Body of pancreas (tissue), 4 donors: ENCODE measurements at places on chromosomes 4 and X.
A peak's percentile ranks its signal among the peaks of the same experiment; 100 is the strongest.

- no peaks in the 10 kb centered on the region for H3K27me3 ChIP-seq
- no peak overlapping the region for H3K27ac ChIP-seq
- no peaks in the 10 kb centered on the region for H3K4me1 ChIP-seq
- no peak for DNase-seq
- H3K4me3 ChIP-seq: no peak overlapping the region
Measured at GRCh38 chr4:123037804-123038203, 115.4 kb upstream of the NUDT6 start.

DNA sequence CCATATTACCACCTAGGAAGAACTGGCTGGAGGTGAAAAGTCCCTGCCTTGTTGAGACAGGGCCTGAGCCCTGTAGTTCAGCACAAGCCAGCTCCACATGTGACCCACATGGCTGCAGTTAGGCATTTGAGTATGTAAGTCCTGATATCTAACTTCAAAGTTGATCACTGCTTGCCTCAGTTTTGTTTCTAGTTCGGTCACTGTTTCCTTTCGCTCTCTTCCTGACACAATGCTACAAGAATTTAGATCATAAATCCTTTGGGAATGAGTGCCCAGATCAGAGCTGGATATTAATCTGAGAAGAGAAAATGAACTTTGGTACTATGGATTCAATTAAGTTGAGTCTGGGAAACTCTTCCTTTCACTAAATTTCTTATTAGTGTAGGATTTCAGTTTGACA is 48.4 kb downstream of the AKAP4 start:
- no peak for DNase-seq
- no peak overlapping the region for H3K27ac ChIP-seq
- no peaks in the 10 kb centered on the region for H3K36me3 ChIP-seq
- H3K27me3 ChIP-seq: no peaks in the 10 kb centered on the region

DNA sequence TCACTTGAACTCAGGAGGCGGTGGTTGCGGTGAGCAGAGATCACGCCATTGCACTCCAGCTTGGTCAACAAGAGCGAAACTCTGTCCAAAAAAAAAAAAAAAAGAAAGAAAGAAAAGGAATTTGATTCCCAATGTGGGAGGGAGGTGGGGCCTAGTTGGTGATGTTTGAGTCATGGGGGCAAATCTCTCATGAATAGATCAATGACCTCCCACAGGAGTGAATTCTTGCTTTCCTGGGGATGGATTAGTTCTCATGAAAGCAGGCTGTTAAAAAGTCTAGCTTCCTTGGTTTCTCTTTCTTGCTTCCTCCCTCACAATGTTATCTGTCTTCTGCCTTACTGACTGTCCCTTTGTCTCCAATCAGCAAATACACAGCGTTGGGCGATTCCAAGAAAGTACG is 419.5 kb upstream of the RPS6KA3 start:
- H3K4me1 ChIP-seq: no peaks in the 10 kb centered on the region
- DNase-seq: no peak

DNA sequence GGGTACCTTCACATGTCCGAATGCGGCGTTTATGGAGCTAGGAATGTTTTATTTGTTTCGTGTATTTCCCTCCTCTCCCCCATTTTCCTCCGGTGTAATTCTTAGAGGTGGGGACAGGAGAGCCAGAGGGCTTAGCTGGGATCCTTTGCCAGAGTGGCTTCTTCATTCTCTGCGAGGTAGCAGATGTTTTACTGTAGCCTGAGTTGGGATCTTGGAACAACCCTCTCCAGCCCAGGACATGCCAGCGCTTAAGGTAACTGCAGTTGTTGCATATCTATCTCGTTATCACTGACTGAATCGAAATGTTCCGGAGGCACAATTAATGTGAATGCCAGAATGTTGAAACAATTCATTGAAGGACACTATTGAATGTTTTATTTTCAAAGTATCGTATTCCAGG is 59.0 kb upstream of the DYNLT3 start:
- no peaks in the 10 kb centered on the region for H3K36me3 ChIP-seq
- no peak overlapping the region for H3K4me3 ChIP-seq
- H3K27ac ChIP-seq: no peak overlapping the region

- no peaks in the 10 kb centered on the region for H3K27me3 ChIP-seq
- H3K27ac ChIP-seq: no peak overlapping the region
- no peak for DNase-seq
Measured at GRCh38 chr4:80921441-80921840, 109.1 kb upstream of the BMP3 start.

GRCh38 chr4:88744609-88745008 is 47.0 kb upstream of the NAP1L5 start:
- no peak overlapping the region for H3K27ac ChIP-seq
- no peak for DNase-seq
- no peaks in the 10 kb centered on the region for H3K27me3 ChIP-seq

GRCh38 chr4:173370130-173370476 is 651 bp upstream of the SAP30 start:
- no peaks in the 10 kb centered on the region for H3K27me3 ChIP-seq
- no peaks in the 10 kb centered on the region for H3K36me3 ChIP-seq
- peak overlapping the region; percentile 3 for H3K4me3 ChIP-seq
- peaks cover 11% of the 10 kb centered on the region for H3K4me1 ChIP-seq
- H3K27ac ChIP-seq: peak overlapping the region; percentile 79

DNA sequence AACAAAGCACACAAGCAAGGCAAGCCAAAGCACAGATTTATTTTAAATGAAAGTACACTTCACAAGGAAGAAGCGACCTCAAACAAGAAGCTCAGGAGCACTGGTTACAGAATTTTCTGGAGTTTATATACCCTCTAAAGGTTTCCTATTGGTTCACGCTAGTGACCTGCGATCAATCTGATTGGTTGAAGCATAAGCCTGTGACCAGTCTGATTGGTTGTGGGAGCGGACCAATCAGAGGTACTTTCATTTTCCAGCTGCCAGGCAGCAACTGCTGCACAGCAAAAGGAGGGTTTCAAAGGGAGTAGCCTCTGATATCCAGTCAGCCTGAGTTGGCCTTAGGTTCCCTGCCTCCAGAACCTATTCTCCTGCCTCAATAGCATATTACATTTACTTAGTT is 4.6 kb upstream of the AREG start:
- H3K4me3 ChIP-seq: no peak overlapping the region
- H3K36me3 ChIP-seq: no peaks in the 10 kb centered on the region
- H3K27me3 ChIP-seq: no peaks in the 10 kb centered on the region
- DNase-seq: no peak
- peaks cover 3% of the 10 kb centered on the region for H3K4me1 ChIP-seq

- H3K27me3 ChIP-seq: no peaks in the 10 kb centered on the region
- no peak for DNase-seq
- no peaks in the 10 kb centered on the region for H3K36me3 ChIP-seq
- H3K4me3 ChIP-seq: no peak overlapping the region
- no peak overlapping the region for H3K27ac ChIP-seq
Measured at GRCh38 chrX:34813618-34814017, 129.0 kb upstream of the FAM47B start.

- H3K36me3 ChIP-seq: no peaks in the 10 kb centered on the region
- H3K27ac ChIP-seq: no peak overlapping the region
- no peaks in the 10 kb centered on the region for H3K4me1 ChIP-seq
- H3K4me3 ChIP-seq: no peak overlapping the region
- H3K27me3 ChIP-seq: no peaks in the 10 kb centered on the region
Measured at GRCh38 chrX:41913476-41913875, 9.9 kb downstream of the CASK start.

- no peak overlapping the region for H3K4me3 ChIP-seq
- H3K27ac ChIP-seq: peak overlapping the region; percentile 50
- no peak for DNase-seq
- peaks cover 30% of the 10 kb centered on the region for H3K4me1 ChIP-seq
- no peaks in the 10 kb centered on the region for H3K36me3 ChIP-seq
- no peaks in the 10 kb centered on the region for H3K27me3 ChIP-seq
Measured at GRCh38 chr4:73705056-73705432, 35.3 kb upstream of the CXCL8 start.

- DNase-seq: no peak
- no peaks in the 10 kb centered on the region for H3K36me3 ChIP-seq
- H3K4me1 ChIP-seq: no peaks in the 10 kb centered on the region
- no peak overlapping the region for H3K27ac ChIP-seq
- no peaks in the 10 kb centered on the region for H3K27me3 ChIP-seq
Measured at GRCh38 chrX:52346174-52347165, 22.4 kb upstream of the XAGE2 start.

GRCh38 chr4:13597604-13598003 is 29.9 kb downstream of the BOD1L1 start:
- peaks cover 22% of the 10 kb centered on the region for H3K36me3 ChIP-seq
- DNase-seq: no peak
- no peak overlapping the region for H3K4me3 ChIP-seq
- no peak overlapping the region for H3K27ac ChIP-seq
- no peaks in the 10 kb centered on the region for H3K27me3 ChIP-seq

DNA sequence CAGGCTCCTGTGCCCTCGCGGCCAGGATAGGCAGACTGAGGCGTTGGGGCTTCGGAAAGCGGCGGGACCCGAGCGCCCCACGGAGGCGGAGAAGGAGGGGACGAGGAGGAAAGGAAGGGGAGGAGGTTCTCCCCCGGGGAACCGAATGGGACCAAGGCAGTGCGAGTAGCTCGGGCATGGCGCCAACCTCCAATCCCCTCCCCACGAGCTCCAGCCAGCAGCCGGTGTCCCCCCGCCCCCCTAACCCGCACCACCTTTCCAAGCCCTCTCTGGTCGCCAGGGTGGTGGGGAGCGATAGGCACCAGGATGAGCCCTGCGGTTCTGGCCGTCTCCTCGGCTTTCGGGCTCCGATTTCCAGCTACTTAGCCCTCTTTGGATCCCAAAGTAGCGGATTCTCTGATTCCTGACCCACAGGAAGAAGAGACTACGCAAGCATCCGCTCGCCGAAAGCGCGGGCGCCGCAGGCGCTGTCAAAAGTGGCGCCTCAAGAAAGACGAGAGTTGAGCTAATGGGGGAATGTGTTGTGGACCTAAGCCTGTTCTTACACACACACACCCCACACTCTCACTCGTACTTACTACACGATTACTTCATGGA is 15.2 kb upstream of the ZIC3 start:
- H3K27me3 ChIP-seq: no peaks in the 10 kb centered on the region
- no peak for DNase-seq
- peaks cover 14% of the 10 kb centered on the region for H3K4me1 ChIP-seq
- H3K27ac ChIP-seq: no peak overlapping the region
- no peak overlapping the region for H3K4me3 ChIP-seq
- no peaks in the 10 kb centered on the region for H3K36me3 ChIP-seq

- H3K27me3 ChIP-seq: no peaks in the 10 kb centered on the region
- no peak overlapping the region for H3K27ac ChIP-seq
- no peaks in the 10 kb centered on the region for H3K36me3 ChIP-seq
- H3K4me1 ChIP-seq: no peaks in the 10 kb centered on the region
Measured at GRCh38 chr4:14234307-14234706, 606.8 kb upstream of the BOD1L1 start.

- peaks cover 90% of the 10 kb centered on the region for H3K4me1 ChIP-seq
- H3K4me3 ChIP-seq: no peak overlapping the region
- H3K27me3 ChIP-seq: no peaks in the 10 kb centered on the region
- no peak overlapping the region for H3K27ac ChIP-seq
- no peaks in the 10 kb centered on the region for H3K36me3 ChIP-seq
- no peak for DNase-seq
Measured at GRCh38 chr4:139918591-139918990, 235.4 kb downstream of the MAML3 start.

DNA sequence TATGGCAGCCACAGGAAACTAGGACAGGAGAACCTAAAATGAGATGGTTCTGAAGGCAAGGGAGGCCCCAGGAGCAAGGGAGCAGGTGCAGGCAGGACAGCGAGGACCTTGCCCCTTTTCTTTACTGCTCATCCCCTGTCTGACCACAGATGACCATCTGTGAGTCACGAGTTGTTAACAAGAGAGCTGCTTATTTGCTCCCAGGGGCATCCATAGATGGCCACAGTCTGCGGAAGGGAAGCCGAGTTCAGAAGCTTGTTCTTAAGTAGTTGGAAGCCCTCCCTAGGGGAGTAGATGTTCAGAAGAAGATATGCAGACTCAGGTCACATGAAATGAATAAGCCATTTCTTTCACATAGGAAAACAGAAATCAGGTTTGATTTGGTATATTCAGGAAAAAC is 69.4 kb downstream of the EVC2 start:
- no peak for DNase-seq
- no peaks in the 10 kb centered on the region for H3K36me3 ChIP-seq
- no peak overlapping the region for H3K27ac ChIP-seq
- no peaks in the 10 kb centered on the region for H3K4me1 ChIP-seq

GRCh38 chr4:183053681-183054080 is 45.4 kb upstream of the WWC2 start:
- DNase-seq: no peak
- no peak overlapping the region for H3K4me3 ChIP-seq
- H3K27ac ChIP-seq: no peak overlapping the region
- H3K36me3 ChIP-seq: no peaks in the 10 kb centered on the region
- no peaks in the 10 kb centered on the region for H3K27me3 ChIP-seq

DNA sequence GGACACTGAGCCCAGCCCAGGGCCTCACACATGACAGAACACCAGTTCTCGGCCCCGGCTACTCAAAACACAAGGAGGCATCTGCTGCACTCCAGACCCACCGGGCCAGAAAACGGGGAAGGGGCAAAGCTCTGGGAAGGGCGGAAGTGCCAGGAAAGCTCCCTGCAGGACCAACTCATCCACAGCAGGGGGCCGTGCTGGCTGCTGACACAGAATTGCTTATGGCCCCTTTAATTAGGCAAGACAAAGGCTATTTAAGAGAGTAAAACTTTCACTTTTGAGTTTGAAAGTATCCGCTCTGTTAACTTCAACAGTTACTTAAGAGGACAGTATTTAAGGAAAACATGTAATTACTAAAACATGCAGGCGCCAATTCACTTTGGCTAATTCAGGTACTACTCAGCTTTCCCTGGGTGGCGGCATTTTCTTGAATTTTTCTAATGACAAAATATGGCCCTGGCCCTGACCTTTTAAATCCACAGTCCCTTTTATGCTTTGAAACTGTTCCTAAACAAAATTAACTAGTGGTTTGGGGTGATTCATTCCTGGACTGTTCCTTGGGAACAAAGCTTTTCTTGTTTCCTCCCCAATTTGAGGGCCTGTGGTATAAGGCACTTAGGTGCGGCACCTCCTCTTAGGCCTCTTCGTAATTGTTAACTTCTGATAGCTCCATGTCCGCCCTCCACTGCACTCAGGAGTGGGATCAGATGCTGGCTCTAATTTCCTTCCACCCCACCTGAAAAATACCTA is 40.4 kb downstream of the NSG1 start:
- H3K27ac ChIP-seq: no peak overlapping the region
- H3K4me1 ChIP-seq: no peaks in the 10 kb centered on the region
- no peak for DNase-seq
- H3K27me3 ChIP-seq: no peaks in the 10 kb centered on the region

- H3K4me3 ChIP-seq: no peak overlapping the region
- DNase-seq: no peak
- peak overlapping the region; percentile 45 for H3K27ac ChIP-seq
- no peaks in the 10 kb centered on the region for H3K4me1 ChIP-seq
- no peaks in the 10 kb centered on the region for H3K36me3 ChIP-seq
- H3K27me3 ChIP-seq: no peaks in the 10 kb centered on the region
Measured at GRCh38 chr4:25172961-25173915, 13.0 kb upstream of the SEPSECS start.

DNA sequence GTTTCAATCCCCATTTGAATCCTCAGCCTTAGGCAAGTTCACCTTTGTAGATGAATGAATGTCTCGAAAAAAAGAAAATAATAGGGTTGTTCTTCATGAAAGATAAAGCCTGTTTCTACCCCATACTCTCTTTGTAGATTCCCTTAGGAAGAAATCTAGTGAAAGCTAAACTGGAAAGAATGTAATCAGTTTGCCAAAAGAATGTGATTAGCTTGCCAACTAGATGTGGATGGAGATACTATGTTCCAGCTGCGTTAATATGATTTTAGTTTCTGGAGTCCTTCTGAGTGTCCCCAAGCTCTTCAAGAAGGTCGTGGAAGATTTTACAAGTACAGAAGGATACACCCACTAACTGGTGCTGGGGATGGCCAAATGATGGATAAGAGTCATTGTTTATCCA is 162.3 kb upstream of the EDNRA start:
- no peak for DNase-seq
- no peak overlapping the region for H3K27ac ChIP-seq
- H3K4me1 ChIP-seq: no peaks in the 10 kb centered on the region
- no peaks in the 10 kb centered on the region for H3K27me3 ChIP-seq
- no peaks in the 10 kb centered on the region for H3K36me3 ChIP-seq
- H3K4me3 ChIP-seq: no peak overlapping the region
